ENCODE measurements at places on chromosomes 3 and 15.

DNA sequence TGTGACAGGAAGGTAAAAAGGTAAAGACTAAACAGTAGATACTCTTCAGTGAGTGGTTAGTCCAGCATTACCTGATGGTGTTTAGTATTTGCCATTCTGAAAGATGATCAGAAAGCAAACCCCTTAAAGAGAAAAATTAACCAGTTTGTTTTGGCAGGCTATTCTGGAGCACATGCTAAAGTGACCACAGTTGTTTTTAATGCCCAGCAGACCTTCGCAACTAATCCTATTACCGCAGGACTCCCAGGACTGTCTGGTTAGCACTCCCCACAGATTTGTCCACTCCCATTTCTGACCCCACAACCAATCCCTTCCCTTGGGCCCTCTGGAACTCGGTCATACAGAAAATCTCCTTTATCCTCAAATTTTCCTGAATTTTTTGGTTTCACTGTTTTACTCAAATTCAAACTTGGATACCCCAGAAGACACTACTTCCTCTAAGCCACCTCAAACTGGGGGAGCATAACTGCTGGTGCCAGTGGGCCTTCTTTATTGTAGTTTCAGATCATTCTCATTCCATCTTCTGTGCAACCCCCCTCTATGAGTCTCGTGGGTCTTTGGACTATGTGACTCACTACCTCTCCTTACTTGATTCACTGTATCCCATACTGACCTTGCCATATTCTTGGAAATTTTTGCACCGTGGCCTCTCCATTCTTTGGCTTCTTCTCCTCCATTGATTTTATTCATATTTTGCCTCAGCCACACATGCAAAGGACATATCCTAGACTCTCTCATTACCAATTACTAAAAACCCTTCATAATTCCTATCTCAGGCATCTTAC lies 104.4 kb downstream of the RBMS3 start:
- DNase-seq, result no peak

DNA sequence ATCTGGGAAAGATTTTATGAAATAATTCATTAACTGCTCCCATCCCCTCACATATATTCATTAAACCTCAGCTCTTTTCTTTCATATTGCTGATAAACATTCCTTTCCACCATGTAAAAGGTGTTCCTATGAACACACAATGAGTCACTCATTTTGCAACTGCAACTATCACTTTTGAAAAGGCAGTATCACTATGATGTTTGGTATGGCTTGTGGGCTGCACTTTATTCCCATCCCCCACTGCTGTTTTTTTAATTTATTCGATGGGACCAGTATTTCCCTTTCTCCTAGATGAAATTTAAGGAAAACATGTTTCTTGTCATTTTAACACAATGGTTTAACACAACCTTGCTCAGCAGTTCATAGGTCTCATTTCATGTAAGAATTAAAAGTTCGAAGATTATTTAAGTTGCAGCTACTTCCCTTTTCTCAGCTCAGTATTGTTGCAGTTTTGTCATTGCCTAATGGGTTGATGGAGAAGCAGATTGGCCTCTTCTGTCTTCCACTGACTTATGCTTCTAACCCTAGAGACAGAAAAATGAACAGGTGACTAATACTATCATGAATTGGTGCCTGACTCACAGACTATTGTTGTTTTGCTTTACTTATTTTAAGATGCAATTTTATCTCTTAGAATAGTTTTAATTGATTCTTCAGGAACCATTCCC lies 280.3 kb downstream of the ZPLD1 start:
- DNase-seq, result no peak

GRCh38 chr15:75327005-75327404 lies 8.9 kb upstream of the COMMD4 start:
- no peak for DNase-seq

GRCh38 chr3:13111173-13111872 lies 38.1 kb upstream of the IQSEC1 start:
- DNase-seq, result peak; percentile 76

DNA sequence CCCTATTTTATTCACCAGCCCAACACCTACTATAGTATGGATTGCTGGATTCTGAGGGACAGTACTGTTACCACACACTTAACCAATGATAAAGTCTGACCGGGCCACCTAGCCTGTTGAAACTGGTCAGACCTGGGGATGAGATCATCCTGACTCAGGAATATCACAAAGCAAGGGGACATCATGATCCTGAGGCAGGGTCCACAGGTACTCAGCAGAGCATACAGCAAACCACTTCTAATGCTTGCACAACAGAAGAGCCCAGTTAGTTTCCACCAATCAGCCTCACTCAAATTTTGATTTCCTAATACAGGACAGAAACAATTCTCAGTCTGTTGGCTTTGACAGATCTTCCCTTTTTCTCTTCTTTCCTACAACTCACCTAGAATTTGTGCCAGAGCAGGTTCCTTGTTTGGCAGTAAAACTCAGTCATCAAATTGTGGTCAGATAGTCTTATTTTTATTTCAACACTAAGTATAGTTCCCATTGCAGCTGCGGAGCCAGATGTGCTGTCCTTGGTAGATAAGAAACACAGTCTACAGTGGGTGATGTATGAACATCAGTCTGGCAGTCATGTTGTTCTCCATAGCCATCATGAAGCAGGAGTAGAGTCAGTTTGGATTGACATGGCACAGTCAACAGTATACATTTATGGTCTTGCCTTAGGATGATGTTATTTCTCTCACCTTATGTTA lies 90.1 kb upstream of the PRR23C start:
- no peak for DNase-seq

GRCh38 chr3:184884359-184885017 lies 72.5 kb downstream of the VPS8 start:
- no peak for DNase-seq

DNA sequence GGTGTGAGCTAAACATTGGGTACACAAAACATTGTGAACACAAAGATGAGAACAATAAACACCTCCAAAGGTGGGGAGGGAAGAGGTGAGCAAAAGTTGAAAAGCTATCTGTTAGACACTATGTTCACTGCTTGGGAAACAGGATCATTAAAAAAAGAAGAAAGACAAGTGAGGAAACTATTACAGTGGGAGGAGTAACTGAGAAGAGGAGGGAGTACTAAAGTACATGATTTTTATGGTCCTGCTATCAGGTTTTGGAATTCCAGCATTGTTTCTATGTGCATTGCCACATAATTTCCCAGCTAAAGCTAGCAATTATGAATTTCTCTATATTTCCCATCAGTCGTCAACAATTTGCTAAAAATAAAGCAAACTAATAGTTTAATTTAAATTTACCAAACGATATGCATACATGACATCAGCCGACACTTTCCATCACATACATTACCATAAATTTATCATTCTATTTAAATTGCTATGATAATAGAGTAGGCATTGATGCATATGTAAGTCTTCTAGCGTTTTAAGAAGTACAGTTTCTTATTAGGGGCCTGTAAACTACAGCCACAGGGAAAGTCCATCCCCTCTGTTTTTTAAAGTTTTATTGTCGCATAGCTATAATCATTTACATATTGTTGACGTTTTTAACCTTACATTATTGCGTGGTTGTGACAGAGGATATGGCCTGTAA lies 221.8 kb downstream of the CHL1 start:
- no peak for DNase-seq

Measured in islet precursor cell (in vitro differentiated cells).